CD4-positive, alpha-beta memory T cell (primary cell): ENCODE measurements at places on chromosomes 11 and 22. TPM values are rescaled to one million over a fixed set of nuclear protein-coding genes. Genes with fewer than 3 reads are reported as not detected.

DNA sequence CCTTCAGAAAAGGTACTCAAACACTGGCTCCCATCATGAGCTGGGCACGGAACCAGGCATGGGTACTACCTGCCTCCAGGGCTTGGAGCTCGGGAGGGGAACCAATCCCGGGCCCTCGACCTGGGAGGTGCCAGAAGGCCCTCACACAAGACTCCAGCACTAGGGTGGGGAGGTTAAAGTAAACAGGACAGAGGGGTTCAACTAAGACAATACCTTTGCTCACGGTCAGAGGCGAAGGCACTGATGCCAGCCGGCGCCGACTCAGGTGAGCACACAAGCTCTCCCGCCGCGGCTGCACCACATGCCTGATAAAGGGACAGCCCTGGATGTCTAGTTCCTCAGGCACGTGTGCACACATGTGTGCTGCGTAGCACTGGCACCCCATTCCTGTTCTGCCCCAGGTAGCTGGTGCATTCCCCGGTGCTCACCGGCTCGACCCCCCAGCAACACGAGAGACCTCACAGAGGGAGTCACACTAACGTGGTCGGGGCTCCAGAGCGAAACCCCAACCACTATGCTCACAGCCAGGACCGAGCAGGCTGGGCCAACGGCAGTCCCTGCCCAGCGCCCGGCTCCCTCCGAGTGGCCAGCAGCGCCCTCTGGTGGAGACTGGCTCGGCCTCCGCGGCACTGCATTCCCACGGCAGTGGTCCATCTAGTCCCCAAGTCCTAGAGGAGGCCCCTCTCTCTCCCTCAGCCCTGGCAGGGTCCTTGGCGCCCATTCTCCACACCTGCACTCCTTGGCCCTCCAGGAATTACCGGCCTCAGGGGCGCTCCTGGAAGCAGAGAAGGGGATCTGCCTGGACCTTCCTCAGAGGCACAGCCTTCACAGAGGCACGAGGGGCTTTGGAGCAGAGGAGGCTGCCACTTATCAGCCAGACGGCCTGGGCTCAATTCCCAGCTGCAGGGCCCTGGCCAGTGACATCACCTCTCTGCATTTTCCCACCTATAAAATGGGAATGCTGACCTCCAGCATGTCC is 28.8 kb upstream of the MOB2 start:
- peak; percentile 55 for DNase-seq

DNA sequence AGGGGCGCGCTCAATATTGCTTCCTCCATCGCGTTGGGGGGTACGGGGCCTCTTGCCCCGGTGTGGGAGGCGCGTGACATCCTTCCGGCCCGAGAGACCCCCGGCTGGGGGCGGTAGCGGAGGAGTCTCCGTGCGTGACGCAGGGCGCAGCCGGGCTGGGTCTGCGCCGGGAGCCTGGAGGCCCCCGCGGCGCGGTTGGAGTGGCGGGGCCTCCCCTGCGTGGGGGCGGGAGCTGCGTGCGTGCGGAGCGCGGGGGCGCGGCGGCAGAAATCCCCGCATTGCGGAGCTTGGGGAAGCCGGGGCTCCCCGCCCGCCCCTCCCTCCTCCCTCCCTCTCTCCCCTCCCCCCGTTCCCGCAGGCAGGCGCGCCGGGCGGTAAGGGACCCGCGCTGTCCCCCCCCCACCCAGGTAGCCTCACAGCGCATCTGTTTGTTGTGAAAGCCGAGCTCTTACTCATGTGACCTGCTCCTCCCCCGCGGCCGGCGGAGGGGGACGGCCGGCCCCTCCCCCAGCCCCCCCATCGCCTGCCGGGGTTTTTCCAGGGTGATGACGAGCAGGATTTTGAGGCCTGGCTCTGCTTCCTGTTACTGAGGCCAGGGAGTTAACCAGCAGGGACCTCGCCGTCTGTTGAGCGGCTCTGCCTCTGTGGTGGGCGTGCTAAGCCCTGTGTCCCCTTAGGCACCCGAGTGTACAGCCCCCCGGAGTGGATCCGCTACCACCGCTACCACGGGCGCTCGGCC is 1.6 kb downstream of the PIM3 start:
- peak; percentile 76 for DNase-seq

DNA sequence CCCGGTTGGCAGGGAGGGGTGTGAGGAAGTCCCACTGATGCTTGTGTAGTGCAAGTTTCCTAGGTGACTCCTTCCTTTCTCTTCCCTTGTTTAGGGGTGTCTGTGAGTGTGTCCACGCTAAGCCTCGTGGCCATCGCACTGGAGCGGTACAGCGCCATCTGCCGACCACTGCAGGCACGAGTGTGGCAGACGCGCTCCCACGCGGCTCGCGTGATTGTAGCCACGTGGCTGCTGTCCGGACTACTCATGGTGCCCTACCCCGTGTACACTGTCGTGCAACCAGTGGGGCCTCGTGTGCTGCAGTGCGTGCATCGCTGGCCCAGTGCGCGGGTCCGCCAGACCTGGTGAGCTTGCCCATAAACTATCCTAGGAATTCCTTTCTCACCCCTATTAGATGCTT is 10.4 kb downstream of the CCKBR start:
- DNase-seq: no peak

The UPB1 gene
- 1.1 TPM for total RNA-seq

The OR8A1 gene
- total RNA-seq: not detected
